Suppressor macrophage treated with lipopolysaccharide for 4 hours (primary cell): ENCODE measurements at places on chromosomes 1 and 21.

- no peak for DNase-seq
Measured at GRCh38 chr1:19311503-19311930, 427 bp downstream of the AKR7A2 start.

GRCh38 chr1:41868241-41868998 lies 50.3 kb downstream of the HIVEP3 start:
- DNase-seq: peak; percentile 37

- DNase-seq: no peak
Measured at GRCh38 chr1:219099307-219099706, 74.4 kb upstream of the LYPLAL1 start.

DNA sequence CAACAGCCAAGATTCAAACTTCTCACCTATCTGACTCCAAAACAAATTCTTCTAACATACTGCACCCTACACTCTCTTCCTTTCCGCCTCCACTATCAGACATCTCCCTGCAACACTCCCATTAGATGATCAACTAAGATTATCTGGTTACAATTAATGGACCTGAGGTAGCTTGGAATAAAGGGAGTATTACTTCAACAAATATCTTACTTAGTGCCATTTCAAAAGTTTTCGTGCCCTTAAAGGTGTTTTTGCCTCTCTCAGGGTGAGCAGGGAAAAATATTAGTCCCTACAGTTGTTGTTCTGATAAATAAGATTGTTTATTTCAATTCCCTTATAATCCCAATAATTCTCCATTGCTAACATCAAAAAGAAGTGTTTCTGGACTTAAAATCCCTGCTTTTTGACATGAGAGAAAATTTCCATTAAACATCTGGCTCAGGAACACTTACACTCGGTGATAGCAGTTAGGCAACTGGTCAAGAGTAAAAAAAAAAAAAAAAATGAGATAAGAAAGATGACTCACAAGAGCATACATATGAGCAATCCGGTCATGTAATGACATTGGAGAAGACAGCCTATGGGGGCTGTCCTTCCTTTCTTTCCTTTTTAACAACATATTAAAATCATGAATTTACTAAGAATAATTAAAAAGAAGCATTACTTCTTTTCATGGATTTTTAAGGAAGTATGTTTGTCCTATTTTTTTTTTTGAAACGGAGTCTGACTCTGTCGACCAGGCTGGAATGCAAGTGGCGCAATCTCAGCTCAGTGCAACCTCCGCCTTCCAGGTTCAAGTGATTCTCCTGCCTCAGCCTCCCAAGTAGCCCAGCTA lies 7.6 kb downstream of the RSBN1 start:
- peak; percentile 66 for DNase-seq

DNA sequence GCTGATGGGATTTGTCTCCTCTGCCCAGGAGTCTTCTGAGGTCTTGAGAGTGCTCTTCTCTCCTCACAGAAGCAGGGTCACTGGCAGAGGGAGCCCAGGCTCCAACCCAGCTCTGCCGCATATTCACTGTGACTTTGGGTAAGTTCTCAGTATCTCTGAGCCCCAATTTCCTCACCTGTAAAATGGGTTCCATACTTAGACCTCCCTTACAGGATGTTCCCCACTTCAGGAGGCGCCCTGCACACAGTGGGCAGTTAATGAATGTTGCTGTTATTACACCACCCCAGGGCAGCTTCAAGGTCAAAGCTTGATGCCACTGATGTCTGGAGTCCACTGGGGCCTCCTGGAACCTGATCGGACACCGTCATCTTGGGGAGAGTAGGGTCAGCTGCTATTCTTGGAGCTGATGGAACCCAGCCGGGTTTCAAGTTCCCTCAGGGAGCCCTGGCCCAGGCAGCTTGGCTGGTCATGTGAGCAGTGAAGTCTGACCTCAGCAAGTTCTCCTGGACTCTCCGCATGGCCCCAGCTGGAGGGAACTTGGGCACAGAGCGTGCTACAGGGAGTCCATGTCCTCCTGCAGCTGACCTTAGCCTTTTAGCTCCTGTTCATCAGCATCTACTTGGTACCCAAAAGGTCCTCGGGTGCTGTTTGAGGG lies 21.8 kb downstream of the COA7 start:
- DNase-seq: peak; percentile 69

DNA sequence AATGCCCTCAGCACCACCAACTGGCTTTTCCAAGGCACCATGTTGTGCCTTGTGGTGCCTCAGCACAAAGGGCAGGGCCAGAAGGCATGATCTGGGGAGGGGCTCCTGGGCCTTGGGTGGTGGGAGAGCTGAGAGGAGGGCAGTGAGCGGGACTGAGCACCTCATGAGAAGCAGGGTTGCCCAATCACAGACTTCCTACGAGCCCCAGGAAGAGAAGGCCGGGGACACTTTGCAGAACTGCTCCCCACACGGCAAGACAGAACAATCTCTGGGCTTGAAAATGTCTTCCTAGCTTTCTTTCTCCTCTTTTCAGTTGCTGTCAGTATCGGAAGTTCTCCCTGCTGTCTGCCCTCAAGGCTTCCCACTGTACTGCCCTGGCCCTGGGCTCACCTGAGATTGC lies 6.8 kb downstream of the KCNJ10 start:
- DNase-seq: no peak

DNA sequence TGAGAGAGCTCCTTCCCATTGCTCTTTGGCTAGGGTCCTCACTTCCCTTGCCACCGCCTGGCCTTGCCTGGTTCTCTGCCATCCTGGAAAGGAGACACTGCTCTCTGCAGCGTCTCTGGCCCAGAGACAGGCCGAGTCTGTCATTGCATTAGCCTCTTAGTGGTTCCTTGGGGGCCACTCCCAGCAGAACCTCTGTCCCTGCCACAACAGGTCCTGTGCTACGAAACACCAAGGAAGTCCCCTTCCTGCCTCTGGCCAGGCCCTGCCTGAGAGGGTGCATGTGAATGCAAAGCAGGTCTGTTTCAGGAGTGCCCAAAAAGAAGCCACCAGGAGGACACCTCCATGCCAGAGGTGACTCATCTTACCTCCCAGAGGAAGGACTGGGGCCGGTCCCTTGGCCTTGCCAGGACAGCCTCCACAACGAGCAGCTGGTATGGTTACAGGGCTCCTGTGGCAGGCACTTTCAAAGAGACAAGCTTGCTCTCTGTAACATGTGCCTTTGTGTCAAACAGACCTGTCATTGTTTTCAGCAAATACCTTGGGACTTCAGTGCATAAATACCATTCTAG lies 59.6 kb downstream of the VPS26C start:
- peak; percentile 30 for DNase-seq

DNA sequence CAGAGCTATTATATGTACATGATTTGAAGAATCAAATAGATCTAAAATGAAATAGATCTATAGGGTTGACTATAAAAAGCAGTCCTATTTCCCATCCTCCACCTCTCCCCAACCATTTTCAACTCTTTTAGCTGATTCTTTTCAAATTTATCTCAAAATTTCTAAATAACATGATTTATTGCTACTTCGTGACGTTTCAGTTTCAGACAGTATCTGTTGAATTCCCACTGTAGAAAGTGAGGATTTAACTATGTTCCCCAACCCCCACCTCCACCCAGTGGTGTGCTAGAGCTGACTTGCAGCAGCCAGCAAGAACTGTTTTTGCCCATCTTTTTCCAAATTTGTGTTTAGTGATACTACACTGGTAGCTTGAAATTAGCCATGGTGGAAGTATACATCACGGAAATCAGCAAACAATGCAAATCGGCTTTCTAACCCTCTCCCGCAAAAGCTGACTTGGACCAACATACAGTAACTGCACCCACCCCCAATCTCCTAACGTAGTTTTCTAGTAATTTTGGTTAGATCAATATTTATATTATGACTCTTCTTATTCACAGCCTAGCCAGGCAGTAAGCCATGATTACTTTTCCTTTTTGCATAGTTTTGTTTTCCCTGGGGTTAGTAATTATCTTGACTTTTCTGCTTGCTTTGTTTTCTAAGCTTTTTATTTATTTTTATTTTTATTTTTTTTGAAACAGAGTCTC lies 10.9 kb downstream of the SEMA4A start:
- peak; percentile 55 for DNase-seq

- DNase-seq: no peak
Measured at GRCh38 chr1:118871582-118872171, 116.5 kb downstream of the TBX15 start.

DNA sequence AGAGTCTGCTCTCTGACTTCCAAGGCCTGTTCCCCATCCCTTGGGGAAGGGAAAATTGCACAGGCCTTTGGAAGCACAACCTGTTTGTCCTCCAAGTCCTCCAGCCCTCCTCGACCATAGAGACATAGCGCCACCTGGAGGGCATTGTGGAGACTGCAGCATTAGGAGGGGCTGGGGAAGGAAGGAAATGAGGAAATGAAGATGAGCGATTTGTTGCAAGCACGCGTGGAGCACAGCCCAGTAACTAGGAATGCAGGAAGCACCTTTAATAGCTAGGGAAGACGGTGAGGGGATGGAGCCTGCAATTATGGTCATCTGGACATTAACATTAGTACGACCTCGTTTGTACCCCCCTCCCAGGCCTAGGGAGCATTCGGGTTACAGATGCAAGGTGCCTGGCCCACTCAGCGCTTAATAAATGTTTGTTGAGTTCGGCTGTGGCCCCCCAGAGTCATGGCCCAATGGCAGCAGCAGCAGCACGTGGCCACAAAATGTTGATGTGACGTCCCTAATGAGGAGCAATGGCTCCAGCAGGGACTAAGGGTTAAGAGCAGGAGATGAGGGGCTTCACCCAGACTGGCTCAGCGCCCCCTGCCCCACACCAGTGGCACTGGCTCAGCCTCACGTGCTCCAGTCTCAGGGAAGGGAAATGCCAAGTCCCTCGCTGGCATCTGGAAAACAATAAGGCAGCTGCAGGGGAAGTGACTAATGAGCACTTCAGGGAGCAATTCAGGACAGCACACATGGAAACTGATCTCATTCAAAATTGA lies 8.0 kb upstream of the CAMK2N1 start:
- DNase-seq: peak; percentile 91

GRCh38 chr1:34070201-34070836 lies 94.7 kb downstream of the CSMD2 start:
- DNase-seq: no peak

- DNase-seq: no peak
Measured at GRCh38 chr1:84155517-84155916, 11.4 kb downstream of the PRKACB start.

GRCh38 chr1:77051425-77051824 lies 167.8 kb downstream of the PIGK start:
- no peak for DNase-seq

- DNase-seq: no peak
Measured at GRCh38 chr1:203178083-203178482, 2.5 kb upstream of the MYBPH start.

- peak; percentile 95 for DNase-seq
Measured at GRCh38 chr1:192609110-192610079, 26.6 kb upstream of the RGS13 start.

GRCh38 chr1:7388141-7388487 lies 383.0 kb upstream of the VAMP3 start:
- DNase-seq: no peak

GRCh38 chr1:199287206-199287605 lies 648.4 kb downstream of the PTPRC start:
- DNase-seq: no peak

DNA sequence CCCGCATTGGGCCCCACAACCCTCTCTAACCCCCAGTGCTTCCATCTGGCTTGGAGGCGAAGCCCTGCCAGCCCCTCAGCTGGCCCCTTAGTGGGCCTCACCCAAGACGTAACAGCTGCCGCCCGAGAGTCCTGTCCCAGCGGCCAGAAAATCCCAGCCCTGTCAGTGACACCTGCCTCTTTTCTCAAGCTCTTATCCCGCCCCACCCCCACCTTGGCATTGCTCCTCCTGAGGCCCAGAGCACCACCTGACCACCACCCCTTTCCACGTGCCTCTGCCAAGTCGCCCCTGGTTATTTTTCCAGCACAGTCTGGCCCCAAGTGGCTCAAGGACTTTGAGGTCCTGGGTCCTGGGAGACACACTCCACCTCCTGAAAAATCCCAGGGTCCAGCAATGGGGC lies 5.9 kb upstream of the CTRC start:
- no peak for DNase-seq

DNA sequence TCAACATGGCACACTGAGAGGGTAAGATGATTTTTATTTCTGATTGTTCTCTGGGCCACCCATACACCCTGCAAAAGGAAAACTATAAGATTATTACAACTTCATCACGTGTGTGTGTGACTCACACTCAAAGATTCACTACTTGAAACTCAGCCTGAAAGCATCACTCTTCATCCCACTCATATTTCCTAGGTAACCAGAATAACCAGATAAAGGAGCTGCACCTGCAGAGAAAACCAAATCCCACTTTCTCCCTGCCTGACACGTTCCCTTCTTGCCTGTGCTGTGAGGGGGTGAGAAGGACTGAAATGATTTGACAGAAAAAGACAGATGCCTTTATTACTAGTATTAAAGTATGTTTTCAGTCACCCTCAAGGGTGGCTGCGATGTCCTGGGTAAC lies 131.6 kb downstream of the TGFBR3 start:
- DNase-seq: no peak

DNA sequence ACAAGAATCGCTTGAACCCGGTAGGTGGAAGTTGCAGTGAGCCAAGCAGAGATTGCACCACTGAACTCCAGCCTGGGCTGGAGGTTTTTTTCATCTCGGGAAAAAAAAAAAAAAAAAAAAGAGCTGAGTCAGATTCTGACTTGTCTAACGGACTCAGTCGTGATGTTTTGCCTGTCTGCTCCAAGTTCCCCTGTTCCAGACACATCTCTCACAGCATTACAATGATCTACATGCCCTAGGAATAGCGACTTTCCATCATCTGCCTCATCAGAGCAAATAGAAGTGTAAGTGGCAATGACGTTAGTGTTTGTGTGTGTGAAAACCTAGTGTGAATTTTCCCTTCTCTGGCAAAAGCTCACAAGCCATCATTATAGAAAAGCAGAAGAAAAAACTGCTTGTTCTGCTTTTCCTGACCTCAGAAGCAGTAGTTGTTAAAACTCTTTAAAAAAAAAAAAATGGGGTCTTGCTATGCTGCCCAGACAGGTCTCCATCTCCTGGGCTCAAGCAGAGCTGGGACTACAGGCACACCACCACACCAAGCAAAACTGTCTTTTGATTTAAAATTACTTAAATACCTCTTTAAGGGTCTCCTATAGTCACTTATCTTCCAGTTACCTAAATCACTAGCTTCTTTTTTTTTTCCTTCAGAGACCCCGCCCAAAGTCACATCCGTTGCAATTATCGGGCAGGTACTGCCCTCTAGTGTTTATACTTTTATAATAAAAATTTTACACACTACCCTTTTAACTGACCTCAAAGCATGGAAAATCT lies 37.3 kb downstream of the PLEKHO1 start:
- peak; percentile 80 for DNase-seq

GRCh38 chr21:32726839-32727686 lies 750 bp downstream of the SYNJ1 start:
- DNase-seq: peak; percentile 79

- peak; percentile 28 for DNase-seq
Measured at GRCh38 chr1:68379085-68379478, 70.7 kb downstream of the RPE65 start.

DNA sequence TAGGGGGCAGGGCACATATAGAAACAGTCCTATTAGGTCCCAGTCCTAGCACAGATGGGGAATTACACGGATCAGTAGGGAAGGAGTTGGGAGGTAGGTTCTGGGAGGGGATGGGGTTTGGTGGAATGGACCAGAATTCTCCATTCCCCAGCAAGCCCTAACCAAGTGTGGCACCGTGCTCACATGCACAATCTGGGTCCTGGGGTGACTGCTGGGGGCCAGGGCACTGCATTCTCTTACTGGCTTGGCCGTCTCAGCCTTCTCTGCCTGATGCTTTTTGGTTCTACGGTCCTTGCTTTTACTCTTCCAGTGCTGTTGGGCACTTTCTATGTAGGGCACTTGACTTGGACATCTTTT lies 53.9 kb downstream of the NENF start:
- DNase-seq: no peak
